ENCODE measurements at places on chromosomes 3 and 15.

DNA sequence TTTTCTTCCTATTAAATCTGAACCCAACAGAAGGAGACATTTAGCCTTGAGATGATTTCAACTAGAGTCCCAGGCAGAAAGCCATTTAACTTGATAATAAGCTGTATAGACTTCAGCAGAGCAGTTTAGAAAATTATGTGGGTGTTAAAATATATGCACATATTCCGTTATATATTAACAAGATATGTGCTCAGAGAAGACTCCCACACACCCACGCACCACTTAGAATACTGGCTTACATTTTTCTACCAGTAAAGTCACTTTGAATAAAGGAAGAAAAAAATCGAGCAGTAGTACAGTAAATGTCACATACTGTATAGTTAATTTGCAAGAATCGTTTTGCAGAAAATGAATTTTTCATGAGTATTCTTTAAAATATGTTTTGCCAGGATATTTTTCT is 599.3 kb downstream of the FGF12 start:
- DNase-seq = no peak

DNA sequence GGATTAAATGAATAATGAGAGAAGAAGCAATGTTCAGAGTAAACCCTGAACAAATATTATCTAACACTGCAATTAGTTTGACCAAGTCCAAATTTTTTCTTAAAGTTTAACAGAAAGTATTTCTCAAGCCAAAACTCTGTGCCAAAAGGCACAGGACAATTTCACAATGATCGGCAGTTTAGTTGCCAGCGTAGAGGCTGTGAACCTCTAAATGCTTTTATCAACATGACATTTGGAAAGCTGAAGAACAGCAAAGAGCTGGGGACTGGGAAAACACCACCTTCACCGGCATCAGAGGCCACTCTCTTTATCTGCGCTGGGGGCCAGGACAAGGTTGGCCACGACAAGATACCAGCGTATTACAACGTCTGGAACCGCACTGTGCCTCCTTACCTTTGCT is 125.6 kb downstream of the ADAMTS17 start:
- DNase-seq = no peak

- no peak for DNase-seq
Observed at GRCh38 chr3:38958026-38958720, 93.6 kb downstream of the SCN11A start.

GRCh38 chr15:40277471-40277870 is 5.4 kb downstream of the ANKRD63 start:
- no peak for DNase-seq

DNA sequence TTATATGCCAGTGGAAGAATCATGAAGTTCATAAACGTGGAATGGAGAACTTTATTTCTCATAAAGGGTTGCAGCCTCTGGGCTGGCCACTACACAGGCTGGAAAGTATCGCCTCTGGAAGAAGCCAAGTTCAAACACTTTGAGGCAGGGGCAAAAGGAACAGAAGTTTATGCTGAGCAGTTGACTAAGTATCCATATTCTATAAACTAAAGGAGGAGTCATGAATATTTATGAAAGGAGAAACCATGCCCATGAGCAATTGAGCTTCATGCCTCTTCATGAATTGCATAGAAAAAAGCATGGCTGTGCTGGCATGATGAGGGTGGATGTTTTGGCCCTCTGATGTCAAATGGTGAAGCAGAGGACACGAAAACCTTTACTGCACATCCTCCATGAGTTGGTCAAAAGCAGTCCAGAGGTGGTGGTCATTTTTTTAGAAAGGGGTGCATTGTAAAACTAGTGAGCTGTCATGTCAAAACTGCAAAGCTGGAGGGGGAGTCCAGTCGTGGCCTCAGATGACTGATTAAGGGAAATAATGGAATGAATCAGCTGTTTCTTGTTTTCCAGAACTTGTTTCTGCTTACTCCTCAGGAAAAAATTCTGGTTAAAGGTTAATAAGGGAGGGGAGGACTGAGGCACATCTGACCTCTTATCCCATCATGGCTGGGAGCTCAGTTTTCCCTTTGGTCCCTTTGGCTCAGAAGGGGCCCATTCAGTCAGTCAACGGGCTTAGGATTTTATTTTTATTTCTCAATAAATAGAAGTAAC is 276.7 kb downstream of the CHL1 start:
- no peak for DNase-seq

GRCh38 chr3:128340904-128341555 is 125.7 kb downstream of the DNAJB8 start:
- no peak for DNase-seq

DNA sequence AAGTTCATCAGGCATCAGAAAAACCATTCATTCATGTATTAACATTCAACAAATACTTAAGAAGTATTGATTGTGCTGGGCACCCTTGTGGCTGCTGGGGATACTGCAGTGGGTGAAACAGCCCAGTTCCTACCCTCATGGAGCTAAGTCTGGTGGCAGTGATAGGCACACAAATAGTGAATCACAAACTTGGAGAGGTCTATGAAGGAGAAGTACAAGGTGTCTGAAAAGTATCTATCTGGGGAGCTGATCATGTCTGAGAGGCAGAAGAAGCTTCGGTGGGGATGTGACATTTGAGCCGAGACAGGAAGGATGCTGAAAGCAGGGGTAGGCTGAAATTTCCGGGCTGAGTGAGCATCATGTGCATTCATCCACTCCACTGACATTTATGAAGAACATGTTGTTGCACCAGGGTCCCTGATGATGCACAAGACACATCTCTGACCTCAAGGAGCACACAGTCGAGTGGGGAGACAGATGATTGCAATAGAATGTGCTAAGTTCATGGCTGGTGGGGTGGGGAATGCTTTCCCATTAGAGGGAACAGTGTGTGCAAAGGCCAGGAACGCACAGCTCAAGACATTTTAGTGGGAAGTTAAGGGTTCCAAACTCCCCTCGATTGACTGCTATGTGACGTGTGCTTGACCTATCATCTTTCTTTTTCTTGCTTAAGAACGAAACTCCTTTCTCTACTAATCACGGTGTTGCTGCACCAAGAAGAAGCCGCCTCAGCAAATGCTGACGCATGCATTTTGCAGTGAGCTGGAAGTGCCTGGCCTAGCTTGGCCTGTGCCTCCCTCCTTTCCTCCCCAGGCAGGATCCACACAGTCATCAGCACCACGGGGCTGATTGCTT is 309.1 kb upstream of the ICE2 start:
- no peak for DNase-seq

- DNase-seq = no peak
Observed at GRCh38 chr3:139120086-139121056, 75.7 kb upstream of the PRR23C start.

DNA sequence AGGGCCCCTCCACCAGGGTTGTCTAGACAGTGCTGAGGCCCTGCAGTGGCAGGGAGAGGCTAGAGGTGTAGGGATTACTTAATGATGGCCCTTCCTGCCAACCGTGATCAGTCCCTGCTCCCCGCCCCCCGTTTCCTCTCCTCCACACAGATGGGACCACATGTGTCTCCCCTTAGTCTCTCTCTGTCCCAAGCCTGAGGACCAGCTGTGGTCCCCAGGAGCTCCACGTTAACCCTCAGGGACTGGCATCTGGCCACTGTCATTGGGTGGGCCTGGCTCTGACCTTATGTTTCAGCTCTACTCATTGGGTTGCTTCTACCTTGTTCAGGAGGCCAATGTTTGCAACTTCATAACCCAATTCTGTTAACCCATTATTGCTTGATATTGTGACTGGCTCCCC is 6.0 kb upstream of the ALPK3 start:
- DNase-seq = no peak

GRCh38 chr3:47568901-47569300 is 9.8 kb downstream of the CSPG5 start:
- DNase-seq = no peak

- DNase-seq = no peak
Observed at GRCh38 chr15:80576519-80577090, 118.5 kb upstream of the ABHD17C start.

DNA sequence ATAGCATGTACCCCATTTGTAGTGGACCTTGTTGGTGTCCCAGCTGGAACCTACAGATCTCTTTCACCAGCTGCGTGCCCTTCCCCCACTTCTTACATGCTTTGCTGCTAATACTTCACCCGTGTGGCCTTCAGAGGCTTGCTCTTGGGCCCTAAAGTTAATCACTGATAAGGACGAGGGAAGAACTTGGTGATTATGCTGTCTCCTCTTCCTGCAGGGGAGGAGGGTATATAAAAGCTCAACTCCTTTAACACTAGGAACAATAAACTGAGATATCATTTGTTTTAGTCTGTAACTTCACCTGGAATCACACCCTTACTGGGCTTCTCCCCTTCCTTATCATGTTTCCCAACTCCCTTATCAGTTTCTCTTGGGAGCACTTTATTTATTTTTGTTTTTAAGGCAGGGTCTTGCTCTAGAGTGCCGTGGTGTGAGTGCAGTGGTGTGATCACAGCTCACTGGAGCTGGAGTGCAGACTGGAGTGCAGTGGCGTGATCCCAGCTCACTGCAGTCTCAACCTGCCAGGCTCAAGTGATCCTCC is 43.2 kb upstream of the PIK3R4 start:
- DNase-seq = no peak

- DNase-seq = no peak
Observed at GRCh38 chr15:70531576-70531975, 231.8 kb downstream of the UACA start.

DNA sequence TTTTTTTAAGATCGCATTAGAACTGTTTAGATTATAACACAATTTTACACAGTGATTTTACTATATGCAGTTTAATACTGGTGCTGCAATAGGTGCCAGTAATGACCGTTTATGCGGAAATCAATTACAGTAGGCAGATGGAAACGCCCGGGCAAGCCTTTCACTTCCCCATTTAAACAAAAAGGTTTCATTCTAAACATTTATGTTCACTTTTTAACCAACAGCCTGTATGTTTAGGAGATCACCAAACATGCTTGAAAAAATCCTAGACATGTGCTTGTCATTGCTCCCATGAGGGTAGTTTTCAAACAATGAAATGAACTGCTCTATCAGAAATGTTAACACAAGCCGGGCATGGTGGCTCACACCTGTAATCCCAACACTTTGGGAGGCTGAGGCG is 2.7 kb downstream of the BNIP2 start:
- DNase-seq = no peak

- DNase-seq = no peak
Observed at GRCh38 chr3:31227131-31227562, 305.6 kb upstream of the STT3B start.

DNA sequence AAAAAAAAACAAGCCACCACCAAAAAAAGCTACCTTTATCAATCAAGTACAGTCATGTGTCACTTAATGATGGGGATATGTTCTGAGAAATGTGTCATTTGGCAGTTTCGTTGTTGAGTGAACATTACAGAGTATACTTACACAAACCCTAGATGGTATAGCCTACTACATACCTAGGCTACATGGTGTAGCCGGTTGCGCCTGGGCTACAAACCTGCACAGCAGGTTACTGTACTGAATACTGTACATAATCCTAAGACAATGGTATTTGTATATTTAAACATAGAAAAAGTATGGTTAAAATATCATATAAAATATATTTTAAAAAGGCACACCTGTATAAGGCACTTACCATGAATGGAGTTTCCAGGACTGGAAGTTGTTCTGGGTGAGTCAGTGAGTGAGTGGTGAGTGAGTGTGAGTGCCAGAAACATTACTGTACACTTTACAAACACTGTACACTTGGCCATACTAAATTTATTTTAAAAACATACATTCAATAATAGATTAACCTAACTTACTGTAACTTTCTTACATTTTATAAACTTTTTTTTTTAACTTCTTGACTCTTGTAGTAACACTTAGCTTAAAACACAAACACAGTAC is 25.9 kb upstream of the JMJD7 start:
- DNase-seq = no peak

- DNase-seq = no peak
Observed at GRCh38 chr3:124767264-124767663, 37.0 kb downstream of the UMPS start.

DNA sequence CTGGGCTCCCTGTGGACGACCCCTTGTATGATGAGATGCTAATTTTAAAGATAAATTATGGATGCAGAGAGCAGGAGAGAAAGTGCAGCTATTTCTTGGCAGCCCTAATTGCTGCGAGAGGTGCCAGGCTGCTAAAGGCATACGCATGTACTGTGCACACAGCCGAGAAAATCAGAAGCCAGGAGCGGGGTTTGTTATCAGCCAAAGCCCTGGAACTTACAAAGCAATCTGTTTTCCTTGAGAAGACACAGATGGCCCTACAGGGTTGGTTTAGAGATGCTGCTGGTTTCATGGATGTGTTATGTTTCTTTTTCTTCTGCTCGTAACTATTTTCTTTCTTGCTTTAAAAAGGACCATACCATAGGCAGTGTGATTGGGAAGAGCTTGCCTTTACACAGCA is 11.7 kb upstream of the CCK start:
- no peak for DNase-seq

GRCh38 chr3:88403319-88403718 is 253.6 kb downstream of the C3orf38 start:
- DNase-seq = no peak

DNA sequence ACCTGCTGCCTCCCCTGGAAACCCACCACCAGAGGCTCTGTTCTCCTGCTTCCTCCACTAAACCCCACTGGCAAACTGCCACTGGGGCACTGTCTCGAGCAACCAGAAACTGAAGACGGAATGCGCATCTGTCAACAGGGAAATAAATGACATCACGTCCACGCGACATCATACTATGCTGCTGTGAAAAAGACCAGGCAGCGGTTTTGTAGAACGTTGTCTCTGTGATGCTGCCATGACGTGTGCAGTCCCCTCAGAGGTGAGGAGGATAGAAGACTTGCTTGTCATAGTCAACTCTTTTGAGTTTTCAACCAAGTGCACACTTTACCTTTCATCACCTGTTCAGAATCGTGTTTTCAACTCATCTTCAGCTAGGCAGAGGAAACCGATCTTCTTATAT is 203.0 kb upstream of the IGF1R start:
- DNase-seq = no peak

GRCh38 chr15:50119063-50120040 is at the start of gene ATP8B4:
TSS of gene ATP8B4 (minus strand) at chr15:50119233. CDS start at chr15:50106966, 12,267 bp downstream.
- DNase-seq = no peak

DNA sequence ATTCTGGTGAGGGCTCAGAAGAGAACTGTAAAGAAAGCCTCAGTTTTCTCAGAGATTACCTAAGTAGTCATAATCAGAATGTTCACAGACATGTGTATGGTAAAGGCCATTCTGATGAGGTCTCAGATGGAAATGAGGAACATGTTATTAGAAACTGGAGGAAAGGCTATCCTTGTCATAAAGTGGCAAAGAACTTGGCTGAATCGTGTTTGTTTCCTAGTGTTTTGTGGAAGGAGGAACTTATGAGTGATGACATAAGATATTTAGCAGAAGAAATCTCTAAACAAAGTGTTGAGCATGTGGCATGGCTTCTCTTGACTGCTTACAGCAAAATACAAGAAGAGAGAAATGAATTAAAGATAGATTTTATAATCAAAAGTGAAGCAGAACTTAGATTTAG is 12.8 kb upstream of the KLHL40 start:
- no peak for DNase-seq

- DNase-seq = no peak
Observed at GRCh38 chr3:133572158-133573053, 1.1 kb upstream of the CDV3 start.

Measured in stimulated activated CD4-positive, alpha-beta T cell treated with anti-CD3 and anti-CD28 coated beads, TNF-alpha, amount 100 ng/mL, for 4 hours (primary cell).